ENCODE measurements at places on chromosomes 2 and 18. TPM values are rescaled to one million over a fixed set of nuclear protein-coding genes. Genes with fewer than 3 reads are reported as not detected.

GRCh38 chr18:42534313-42534712 is 579.3 kb downstream of the PIK3C3 start:
- no peaks in the 10 kb centered on the region for H3K36me3 ChIP-seq
- H3K4me3 ChIP-seq = no peak overlapping the region
- DNase-seq = no peak
- H3K27ac ChIP-seq = no peak overlapping the region
- H3K27me3 ChIP-seq = no peaks in the 10 kb centered on the region

DNA sequence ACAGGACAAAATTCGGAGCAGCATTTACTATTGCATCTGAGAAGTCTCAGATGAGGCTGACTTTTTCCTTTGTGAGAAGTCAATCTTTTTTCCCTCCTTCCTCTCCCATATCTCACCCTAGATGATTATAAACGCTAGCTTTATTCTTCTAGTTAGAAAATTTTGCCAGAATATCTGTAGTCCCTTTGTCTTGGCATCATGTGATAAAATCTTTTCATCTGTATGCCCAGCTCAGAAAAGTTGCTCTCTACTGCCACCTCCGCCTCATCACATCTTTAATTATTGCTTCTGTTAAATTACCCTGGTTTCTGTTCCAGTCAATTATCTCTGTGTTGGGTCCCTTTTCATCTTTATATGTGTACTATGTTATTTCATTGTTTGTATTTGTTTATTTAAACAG is 210.8 kb upstream of the SLC35G4 start:
- H3K27ac ChIP-seq = no peak overlapping the region
- H3K4me3 ChIP-seq = no peak overlapping the region
- peaks cover under 1% of the 10 kb centered on the region for H3K4me1 ChIP-seq
- no peak for DNase-seq

GRCh38 chr18:80107426-80107825 is 1.6 kb upstream of the ADNP2 start:
- H3K27ac ChIP-seq = no peak overlapping the region
- no peak overlapping the region for H3K4me3 ChIP-seq

Gene CCDC102B
- 5.2 TPM for polyA plus RNA-seq

Gene SCN3A
- 1.3 TPM for polyA plus RNA-seq

Gene DIPK1C
- 0.04 TPM for polyA plus RNA-seq

Gene C2orf80
- polyA plus RNA-seq = not detected

GRCh38 chr2:170873035-170873692 is 55.9 kb upstream of the GORASP2 start:
- no peaks in the 10 kb centered on the region for H3K36me3 ChIP-seq
- no peak overlapping the region for H3K27ac ChIP-seq
- DNase-seq = peak; percentile 41

Gene OTOS
- not detected for polyA plus RNA-seq

Gene MZT2B
- polyA plus RNA-seq = 228 TPM

Gene IL36RN
- not detected for polyA plus RNA-seq

GRCh38 chr2:144935191-144935590 is 415.3 kb upstream of the ZEB2 start:
- H3K27me3 ChIP-seq = no peaks in the 10 kb centered on the region
- H3K4me1 ChIP-seq = no peaks in the 10 kb centered on the region
- H3K27ac ChIP-seq = no peak overlapping the region
- H3K4me3 ChIP-seq = no peak overlapping the region
- no peaks in the 10 kb centered on the region for H3K36me3 ChIP-seq

DNA sequence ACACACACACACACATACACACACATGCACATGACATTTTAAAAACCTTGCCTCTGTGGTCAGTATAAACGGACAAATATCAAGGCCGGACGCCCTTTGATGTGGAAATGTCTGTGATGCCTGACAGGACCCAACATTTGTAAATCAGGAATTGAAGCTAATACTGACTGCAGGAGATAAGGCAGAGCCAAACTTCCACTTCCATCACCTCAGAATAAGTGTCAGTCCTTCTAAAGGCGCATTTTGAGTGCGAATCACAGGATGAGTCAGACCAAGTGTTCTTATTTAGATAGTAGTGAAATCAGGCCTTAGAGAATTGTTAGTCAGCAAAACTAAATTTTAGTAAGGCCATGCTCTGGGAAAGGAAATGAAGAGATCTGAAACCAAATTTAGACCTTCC is 211.7 kb upstream of the LRATD1 start:
- no peaks in the 10 kb centered on the region for H3K36me3 ChIP-seq
- H3K4me3 ChIP-seq = no peak overlapping the region
- no peak for DNase-seq
- no peaks in the 10 kb centered on the region for H3K27me3 ChIP-seq

DNA sequence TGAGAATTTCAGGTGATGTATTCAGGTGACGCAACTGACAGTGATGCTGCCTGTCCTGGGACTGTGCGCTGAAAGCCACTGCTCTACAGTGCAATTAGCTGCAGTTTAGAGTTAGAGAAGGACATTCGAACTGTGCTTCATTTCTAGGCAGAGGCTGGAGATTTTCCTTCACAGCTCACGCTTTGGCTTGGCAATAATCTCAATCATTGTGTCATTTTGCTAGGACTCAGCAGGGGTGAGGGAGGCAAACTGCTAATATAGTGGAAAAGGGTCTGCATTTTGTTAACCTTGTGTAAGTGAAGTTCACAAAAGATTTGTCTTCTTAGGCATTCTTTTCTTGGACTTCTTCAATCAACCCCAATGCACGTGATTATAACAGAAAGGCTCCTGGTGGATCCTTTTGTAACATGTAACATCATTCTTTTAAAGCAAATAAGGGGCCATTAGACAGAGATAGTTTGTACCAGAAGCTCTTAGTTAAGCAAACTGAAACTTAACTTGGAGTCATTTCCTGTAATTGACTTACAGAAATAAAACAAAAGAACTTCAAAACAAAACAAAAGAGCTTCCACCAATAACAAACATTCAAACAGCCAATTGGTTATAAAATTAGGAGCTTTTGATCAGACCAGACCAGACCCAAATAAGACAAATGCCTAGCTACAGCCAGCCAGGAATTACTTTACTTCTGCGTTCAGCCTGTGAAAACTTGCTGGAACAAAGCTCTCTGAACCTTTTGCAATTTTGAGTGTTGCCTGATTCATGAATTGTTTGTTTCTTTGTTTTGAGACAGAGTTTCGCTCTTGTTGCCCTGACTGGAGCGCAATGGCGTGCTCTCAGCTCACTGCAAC is 1376.3 kb upstream of the CELF4 start:
- no peaks in the 10 kb centered on the region for H3K4me1 ChIP-seq
- H3K27me3 ChIP-seq = no peaks in the 10 kb centered on the region
- no peak for DNase-seq
- H3K4me3 ChIP-seq = no peak overlapping the region
- H3K36me3 ChIP-seq = no peaks in the 10 kb centered on the region

Gene MREG
- 1.8 TPM for polyA plus RNA-seq

DNA sequence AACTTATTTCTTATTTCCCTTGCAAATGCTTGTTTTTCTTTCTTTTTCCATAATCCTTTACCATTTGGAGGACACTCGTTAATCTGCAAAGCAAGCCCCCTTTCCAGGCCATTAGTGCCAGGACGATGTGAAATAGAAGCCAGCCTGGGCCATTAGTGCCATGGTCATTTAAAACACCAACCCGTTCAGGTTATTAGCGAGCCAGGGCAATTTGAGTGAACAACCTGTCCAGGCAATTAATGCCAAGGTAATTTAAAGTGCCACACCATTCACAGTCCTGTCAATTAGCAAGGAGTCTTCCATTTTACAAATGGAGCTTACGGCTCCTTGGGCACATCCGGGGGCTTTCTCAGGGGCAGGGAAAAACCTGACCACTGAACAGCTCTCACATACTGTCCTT is 370.6 kb downstream of the HRH4 start:
- no peaks in the 10 kb centered on the region for H3K27me3 ChIP-seq
- H3K4me1 ChIP-seq = no peaks in the 10 kb centered on the region
- H3K36me3 ChIP-seq = no peaks in the 10 kb centered on the region
- no peak for DNase-seq
- no peak overlapping the region for H3K4me3 ChIP-seq

DNA sequence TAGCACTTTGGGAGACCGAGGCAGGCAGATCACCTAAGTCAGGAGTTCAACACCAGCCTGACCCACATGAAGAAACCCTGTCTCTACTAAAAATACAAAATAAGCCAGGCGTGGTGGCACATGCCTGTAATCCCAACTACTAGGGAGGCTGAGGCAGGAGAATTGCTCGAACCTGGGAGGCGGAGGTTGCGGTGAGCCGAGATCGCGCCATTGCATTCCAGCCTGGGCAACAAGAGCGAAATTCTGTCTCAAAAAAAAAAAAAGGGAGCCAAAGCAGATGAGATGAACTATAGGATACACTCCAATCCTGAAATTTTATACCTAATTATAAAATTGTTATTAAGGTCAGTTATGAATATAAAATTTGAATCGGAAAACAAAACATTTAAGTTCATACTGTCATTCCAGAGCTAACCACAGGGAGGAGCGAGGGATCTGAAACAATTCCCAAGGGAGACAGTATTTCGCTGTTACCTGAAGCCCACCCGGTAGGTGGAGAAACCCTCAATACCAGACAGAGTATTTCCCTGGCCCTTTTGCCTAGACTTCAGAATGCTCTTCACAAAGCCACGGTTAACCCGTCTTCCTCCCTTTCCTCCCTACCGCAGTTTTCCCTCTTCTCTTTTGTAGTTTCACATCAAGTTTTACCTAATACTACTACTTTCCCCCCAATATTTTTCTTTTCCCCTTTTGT is 1.4 kb downstream of the PPM1G start:
- DNase-seq = no peak
- no peaks in the 10 kb centered on the region for H3K27me3 ChIP-seq
- peaks cover 5% of the 10 kb centered on the region for H3K4me1 ChIP-seq

GRCh38 chr2:83823229-83823628 is 635.9 kb downstream of the SUCLG1 start:
- no peaks in the 10 kb centered on the region for H3K36me3 ChIP-seq
- no peak overlapping the region for H3K4me3 ChIP-seq
- H3K27me3 ChIP-seq = no peaks in the 10 kb centered on the region
- DNase-seq = no peak
- H3K4me1 ChIP-seq = no peaks in the 10 kb centered on the region

DNA sequence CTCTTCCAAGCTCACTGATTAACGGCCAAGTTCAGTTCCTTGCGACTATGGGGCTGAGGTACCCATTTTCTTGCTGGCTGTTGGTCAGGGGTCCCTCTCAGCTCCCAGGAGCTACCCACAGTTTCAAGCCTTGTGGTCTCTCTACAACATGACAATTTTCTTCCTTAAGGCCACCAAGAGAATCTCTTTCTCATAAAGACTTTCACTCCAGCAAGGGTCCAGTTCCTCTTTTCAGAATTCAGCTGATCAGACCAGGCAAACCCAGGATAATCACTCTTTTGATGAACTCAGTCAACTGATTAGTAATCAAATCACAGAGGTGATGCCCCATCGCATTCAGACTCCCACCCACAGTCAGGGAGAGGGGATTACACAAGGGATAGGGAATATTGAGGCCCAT is 129.7 kb downstream of the IRS1 start:
- H3K36me3 ChIP-seq = no peaks in the 10 kb centered on the region
- no peak overlapping the region for H3K4me3 ChIP-seq
- no peaks in the 10 kb centered on the region for H3K27me3 ChIP-seq
- DNase-seq = no peak
- no peaks in the 10 kb centered on the region for H3K4me1 ChIP-seq
- H3K27ac ChIP-seq = no peak overlapping the region

GRCh38 chr2:224937887-224938286 is 104.4 kb downstream of the DOCK10 start:
- peaks cover 4% of the 10 kb centered on the region for H3K4me1 ChIP-seq
- H3K4me3 ChIP-seq = no peak overlapping the region
- no peak overlapping the region for H3K27ac ChIP-seq
- no peaks in the 10 kb centered on the region for H3K27me3 ChIP-seq
- no peaks in the 10 kb centered on the region for H3K36me3 ChIP-seq
- no peak for DNase-seq

Gene CPS1
- polyA plus RNA-seq = 6.2 TPM

Gene ARHGAP15
- 10.0 TPM for polyA plus RNA-seq

- no peaks in the 10 kb centered on the region for H3K4me1 ChIP-seq
- H3K27me3 ChIP-seq = no peaks in the 10 kb centered on the region
- no peak overlapping the region for H3K27ac ChIP-seq
- H3K36me3 ChIP-seq = no peaks in the 10 kb centered on the region
These were observed 33.8 kb upstream of the RPRM start for GRCh38 chr2:153512331-153512730.

All from ovary (tissue), 10 donors.